Fibroblast of pulmonary artery (primary cell): ENCODE measurements at places on chromosomes 6 and 20.

GRCh38 chr20:43863821-43864544, 50.7 kb upstream of the TOX2 start:
- DNase-seq = no peak

DNA sequence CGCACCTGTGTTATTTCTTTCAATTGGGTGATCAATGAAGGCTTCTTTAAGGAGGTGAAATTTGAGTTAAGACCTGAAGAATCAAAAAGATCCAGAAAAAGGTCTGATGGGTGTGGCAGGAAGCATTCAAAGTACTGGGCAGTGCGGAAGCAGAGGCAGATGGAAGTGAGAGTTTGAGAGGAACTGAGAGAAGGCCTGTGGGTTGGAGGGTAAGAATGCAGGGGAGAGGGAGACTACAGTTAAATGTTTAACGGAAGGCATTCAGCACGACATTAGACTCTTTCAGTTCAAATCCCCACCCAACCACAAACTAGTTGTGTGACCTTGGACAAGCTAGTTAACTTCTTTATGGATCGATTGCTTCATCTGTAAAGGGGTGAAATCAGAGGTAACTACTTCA, 50.5 kb upstream of the GCM1 start:
- DNase-seq = no peak

DNA sequence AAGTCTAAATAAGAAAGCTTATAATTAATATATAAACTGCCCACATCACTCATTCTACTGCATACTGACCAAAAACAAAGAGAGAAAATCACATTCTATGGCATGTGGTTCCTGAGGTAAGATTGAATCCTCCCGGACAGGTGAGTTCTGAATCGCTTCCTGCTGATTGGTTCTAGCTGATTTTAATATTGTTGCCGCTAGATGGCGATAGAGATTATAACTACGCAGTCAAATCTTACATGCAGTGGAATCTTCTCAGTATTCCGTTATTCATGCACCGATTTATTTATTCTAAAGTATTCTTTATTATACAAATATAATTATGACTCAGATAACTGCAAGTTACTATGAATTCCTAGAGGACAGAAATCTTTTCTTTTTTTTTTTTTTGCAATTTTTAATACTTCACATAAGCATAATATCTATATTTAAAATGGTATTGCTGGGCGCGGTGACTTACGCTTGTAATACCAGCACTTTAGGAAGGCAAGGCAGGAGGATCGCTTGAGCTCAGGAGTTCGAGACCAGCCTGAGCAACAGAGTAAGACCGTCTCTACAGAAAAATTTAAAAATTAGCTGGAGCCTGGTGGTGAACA, 24.2 kb upstream of the TMX4 start:
- peak; percentile 78 for DNase-seq

DNA sequence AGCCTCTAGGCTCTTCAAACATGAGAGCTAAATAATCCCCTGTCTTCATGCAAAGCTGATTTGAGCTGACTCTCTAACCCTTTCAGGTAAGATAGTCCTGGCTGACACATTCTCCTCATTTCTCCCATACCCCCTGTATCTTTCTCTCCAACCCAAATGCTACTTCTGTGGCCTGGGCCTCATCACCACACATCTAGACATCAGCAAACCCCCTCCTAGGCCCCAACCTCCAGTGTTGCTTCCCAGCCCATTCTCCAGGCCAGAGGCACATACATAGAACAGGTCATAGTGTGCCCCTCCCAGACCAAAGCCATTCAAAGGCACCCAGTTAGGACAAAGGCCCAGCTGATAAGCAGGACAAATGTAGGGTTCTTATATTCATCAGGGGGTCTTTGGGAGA, 84.9 kb downstream of the ANKRD60 start:
- DNase-seq = no peak

DNA sequence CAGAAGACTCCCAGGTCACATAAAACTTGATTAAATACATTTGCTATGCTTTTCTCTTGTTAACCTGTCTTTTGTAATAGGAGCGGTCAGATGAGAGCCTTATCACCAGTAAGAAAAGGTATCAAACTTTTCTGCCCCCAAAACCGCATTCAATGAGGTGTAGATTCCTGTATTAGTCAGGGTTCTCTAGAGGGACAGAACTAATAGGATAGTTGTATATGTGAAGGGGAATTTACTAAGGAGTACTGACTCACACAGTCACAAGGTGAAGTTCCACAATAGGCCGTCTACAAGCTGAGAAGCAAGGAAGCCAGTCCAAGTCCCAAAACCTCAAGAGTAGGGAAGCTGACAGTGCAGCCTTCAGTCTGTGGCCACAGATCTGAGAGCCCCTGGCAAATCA, 32.7 kb downstream of the PTPRK start:
- DNase-seq = peak; percentile 70
